ENCODE measurements at places on chromosomes 7 and 10.

- no peak for DNase-seq
Observed at GRCh38 chr7:136956671-136957070, 88.2 kb downstream of the CHRM2 start.

DNA sequence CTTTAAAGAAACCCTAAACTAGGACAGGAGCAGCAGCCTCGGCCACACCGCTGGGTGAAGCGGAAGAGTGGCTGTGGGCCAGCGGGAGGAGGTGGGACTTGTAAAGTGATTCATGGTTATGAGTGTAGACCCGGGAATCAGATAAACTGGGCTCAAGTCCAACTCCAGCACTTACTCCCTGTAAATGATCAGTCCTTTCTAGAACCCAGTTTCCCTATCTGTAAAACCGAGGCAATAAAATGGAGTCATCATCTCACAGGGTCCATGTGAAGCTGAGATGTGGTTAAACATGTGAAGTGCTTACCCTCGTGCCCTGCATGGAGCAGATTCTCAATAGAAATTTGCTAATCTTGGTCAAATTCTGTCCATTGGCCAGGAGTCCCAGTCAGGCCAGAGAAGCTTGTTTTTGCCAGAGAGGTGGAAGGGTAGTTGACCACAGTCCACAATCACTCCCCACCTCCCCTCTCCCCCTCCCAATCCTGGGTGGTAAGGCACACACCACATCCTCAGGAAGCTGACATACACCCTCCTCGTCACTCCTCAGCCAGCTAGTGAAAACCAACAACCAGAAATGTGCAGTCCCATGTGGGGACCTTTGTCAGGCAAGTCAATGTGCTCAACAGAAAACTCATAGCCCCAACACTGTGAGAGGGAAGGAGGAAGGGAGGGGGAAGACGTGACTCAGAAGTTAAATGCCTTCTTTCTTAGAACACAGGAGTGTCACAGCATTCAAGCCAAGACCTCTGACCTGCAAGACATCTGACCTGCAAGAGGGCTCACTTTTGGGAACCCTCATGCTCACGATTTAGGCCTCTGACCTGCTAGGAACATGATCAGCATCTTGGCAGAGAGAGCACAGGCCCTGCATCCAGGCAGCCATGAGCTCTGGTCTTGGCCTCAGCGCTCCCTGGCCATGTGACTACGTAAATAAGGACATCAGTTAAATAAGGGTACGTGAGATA lies 145.1 kb downstream of the PLXNA4 start:
- peak; percentile 86 for DNase-seq

DNA sequence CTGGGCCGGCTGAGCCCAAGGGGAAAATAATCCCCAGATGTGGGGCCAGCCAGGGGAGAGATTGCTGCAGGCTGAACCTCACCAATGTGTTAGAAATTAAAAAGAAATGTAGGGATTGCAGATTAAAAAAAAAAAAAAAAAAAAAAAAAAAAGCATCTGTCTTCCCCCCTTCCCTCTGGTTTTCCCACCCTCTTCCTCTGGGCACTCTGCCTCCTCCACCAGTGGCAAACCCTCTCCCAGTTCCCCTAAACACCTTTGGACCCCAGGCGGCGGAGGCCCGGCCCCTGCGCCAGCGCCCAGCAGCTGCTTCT lies 7.1 kb downstream of the MNX1 start:
- no peak for DNase-seq

GRCh38 chr10:47287805-47288204 lies 12.2 kb upstream of the GDF10 start:
- no peak for DNase-seq

GRCh38 chr7:98991141-98991540 lies 112.8 kb downstream of the TRRAP start:
- DNase-seq, result no peak

DNA sequence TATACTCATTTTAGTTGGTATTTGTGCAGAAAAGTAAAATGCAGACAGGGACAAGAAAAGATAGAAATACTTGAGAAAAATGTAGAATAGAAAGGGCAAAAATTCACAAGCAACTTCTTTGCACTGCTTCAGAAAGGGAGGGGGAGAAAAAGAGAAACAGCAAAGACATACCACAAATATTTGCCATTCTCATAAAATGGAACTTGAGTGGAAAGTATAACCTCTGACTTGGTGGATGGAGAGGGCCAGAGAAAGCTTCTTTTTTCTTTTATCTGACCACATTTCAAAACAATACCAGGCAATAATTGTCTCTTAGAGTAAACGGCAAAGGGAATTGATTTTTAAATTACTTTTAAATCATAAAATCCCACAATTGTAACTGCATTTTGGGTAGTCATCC lies 35.8 kb upstream of the TRUB1 start:
- DNase-seq, result no peak

DNA sequence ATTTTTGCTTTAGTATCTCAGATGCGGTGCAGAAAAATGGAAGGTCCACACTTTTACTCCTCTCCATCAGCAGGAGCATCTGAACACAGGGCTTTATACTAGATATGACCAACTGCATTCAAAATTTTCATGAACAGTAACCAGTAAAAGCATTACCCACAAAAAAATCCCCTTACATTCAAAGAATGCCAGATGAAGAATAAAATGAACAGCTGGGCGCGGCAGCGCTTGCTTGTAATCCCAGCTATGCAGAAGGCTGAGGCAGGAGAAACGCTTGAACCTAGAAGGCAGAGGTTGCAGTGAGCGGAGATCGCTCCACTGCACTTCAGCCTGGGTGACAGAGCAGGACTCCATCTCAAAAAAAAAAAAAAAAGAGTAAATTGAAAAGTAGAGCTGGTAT lies 3.1 kb downstream of the SAR1A start:
- DNase-seq, result no peak

- no peak for DNase-seq
Observed at GRCh38 chr7:116455499-116455898, 44.0 kb upstream of the CAV2 start.

DNA sequence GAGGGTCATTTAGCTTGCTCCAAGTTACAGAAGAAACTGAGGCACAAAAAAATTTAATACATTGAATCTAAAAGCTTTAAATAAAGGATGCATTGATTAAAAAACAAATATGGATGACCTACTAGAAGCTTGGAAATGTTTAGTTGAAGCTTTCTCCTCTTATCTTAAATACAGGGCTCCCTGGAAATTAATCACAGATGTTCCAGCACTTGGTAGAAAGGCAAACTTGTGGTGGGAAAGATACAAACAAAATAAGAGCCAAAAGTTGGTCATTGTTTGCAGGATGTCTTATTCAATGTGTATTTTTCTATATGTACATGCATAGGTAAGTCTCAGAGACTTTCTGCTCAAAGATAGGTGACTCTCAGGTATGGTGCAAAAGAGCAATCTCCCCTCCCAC lies 40.7 kb upstream of the LYZL1 start:
- DNase-seq, result no peak

- DNase-seq, result no peak
Observed at GRCh38 chr10:35579116-35579515, 26.0 kb upstream of the GJD4 start.

DNA sequence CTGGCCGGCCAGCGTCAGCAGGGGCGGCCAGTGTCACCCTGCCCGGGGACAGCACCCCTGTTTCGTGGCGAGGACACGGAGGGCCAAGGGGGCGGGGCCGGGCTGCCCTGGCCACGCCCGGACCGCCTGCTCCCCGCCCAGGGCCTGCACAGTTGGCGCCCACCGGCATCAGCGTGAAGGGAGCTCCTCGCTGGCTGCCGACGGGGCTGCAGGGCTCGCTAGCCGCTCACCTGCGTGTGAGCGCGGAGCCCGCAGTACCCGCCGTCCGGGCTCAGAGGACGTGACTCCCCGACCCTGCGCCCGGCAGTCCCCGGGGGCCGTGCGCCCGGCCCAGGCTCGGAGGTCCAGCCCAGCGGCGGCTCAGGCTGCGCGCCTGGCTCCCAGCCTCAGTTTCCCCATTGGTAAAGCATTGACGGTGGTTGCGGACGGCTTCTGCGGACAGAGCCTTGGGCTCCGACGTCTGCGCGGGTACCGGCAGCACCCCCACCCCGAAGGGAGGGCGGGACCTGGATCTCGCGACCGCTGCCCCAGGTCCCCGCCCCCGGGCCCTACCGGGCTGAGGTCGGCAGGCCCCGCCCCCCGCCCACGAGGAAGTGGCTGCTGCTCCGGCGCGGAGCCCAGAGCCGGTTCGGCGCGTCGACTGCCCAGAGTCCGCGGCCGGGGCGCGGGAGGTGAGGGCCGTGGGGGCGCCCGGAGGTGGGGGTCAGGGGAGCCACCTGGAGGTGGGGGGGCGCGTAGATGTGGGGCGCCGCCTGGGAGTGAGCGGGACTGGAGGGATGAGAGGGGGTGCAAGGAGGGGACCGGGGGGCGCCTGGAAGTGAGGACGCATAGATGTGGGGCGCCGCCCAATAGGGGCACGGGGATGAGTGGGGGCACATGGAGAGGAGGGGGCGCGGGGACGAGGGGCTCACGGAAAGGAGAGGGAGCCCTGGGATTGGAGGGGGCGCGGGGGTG lies at the start of gene ARPC1B:
Gene ARPC1B (plus strand): TSS at position 620 of the 954 bp plus-strand sequence. CDS start 10,985 bp downstream, outside the sequence.
- no peak for DNase-seq

DNA sequence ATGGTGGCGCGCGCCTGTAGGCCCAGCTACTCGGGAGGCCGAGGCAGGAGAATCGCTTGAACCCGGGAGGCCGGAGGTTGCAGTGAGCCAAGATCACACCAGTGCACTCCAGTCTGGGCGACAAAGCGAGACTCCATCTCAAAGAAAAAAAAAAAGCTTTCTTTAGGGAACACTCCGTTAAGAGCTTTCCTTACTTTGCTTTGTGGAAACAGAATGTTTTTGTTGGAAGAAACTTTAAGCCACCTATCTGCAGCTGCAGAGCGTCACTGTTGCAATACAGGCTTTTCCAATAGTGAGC lies 641 bp upstream of the TPK1 start:
- no peak for DNase-seq

DNA sequence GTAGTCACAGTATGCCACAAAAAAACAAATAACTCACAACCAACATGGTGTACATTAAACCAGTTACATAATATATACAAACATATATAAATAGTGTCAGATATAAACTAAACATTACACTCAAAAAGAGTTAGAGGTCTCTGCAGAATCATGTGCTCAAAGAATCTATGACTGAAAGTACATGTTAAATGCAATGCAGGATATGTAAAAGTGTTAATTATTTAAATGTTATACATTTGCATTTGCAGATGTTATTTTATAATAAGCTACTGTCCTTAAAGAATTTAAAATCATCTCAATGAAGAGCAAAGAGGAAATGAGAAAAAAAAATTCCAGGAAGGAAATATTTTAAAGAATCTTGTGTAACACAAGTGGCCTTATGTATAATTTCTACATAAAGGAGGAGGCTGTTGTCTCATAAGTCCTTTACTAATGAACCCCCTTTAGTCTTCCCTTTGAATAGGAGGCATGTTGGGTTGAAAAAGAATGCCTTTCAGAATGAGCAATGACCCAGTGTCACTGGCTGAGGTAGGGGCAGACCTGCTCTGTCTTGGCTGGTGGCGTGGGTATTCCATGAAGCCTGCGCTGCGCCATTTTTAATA lies 148.9 kb downstream of the ITGA8 start:
- DNase-seq, result no peak

GRCh38 chr10:63364918-63365317 lies 100.9 kb downstream of the JMJD1C start:
- no peak for DNase-seq

GRCh38 chr10:24237801-24238395 lies 29.0 kb downstream of the KIAA1217 start:
- no peak for DNase-seq

DNA sequence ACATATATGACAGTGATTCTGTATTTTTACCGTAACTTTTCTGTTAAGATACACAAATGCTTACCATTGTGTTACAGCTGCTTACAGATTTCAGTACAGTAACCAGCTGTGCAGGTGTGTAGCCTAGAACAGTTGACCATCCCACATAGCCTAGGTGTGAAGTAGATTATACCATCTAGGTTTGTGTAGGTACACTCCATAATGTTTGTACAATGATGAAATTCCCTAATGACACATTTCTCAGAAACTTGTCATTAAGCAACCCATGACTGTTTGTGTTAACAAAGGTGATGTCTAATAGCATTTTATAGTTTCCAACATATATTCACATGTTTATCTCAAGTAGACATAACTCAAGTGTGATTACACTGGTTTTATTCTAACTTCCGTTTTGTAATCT lies 218.5 kb downstream of the PLXDC2 start:
- no peak for DNase-seq

GRCh38 chr10:132850896-132851295 lies 64.9 kb upstream of the NKX6-2 start:
- DNase-seq, result no peak

- DNase-seq, result no peak
Observed at GRCh38 chr10:66964946-66965345, 39.1 kb downstream of the LRRTM3 start.

- no peak for DNase-seq
Observed at GRCh38 chr10:94991243-94991888, 52.9 kb downstream of the CYP2C9 start.

DNA sequence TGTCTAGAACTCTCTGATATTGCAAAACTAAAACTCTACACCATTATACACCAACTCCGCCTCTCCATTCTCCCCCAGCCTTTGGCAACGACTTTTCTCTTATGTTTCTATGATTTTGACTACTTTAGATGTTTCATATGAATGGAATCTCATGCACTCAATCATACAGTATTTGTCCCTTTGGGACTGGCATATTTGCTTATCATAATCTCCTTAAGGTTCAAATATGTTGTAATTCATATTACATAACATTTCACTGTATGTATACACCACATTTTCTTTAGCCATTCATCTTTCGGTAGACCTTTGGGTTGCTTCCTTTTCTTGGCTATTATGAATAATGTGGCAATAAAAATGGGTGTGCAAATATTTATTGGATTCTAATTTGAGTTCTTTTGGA lies 164.4 kb downstream of the ARL4A start:
- no peak for DNase-seq

- no peak for DNase-seq
Observed at GRCh38 chr7:149815661-149816266, 22.4 kb upstream of the ZNF862 start.

- DNase-seq, result peak; percentile 57
Observed at GRCh38 chr10:15123749-15124184, 26.6 kb downstream of the RPP38 start.

DNA sequence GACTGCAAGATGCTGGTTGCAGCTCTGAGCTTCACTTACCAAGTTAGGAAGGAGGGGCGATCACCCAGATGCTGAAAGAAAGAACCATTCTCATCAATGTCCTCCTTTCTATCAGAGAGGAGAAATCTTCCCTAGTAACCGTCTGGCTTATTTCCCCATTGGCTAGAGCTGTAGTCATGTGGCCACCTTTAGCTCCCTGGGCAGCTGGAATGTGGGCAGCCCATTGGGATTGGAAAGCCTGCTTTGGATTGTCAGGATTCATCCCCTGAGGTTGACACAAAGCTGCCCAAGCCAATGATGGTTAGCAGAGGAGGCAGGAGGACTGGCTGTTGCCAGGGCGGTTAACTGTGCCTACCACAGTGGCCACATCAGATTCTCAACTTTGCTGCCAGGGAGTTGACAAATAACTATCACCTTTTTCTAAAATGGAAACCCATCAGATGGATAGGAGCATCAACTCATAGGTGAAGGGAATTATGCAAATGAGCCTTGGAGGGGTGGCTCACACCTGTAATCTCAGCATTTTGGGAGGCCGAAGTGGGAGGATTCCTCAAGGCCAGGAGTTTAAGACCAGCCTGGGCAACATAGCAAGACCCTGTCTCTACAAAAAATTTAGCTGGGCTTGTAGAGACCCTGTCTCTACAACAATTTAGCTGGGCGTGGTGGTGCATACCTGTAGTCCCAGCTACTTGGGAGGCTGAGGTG lies 206.4 kb upstream of the GALNT17 start:
- no peak for DNase-seq

All from astrocyte of the cerebellum (primary cell).